ENCODE measurements at places on chromosomes 7 and 10.

DNA sequence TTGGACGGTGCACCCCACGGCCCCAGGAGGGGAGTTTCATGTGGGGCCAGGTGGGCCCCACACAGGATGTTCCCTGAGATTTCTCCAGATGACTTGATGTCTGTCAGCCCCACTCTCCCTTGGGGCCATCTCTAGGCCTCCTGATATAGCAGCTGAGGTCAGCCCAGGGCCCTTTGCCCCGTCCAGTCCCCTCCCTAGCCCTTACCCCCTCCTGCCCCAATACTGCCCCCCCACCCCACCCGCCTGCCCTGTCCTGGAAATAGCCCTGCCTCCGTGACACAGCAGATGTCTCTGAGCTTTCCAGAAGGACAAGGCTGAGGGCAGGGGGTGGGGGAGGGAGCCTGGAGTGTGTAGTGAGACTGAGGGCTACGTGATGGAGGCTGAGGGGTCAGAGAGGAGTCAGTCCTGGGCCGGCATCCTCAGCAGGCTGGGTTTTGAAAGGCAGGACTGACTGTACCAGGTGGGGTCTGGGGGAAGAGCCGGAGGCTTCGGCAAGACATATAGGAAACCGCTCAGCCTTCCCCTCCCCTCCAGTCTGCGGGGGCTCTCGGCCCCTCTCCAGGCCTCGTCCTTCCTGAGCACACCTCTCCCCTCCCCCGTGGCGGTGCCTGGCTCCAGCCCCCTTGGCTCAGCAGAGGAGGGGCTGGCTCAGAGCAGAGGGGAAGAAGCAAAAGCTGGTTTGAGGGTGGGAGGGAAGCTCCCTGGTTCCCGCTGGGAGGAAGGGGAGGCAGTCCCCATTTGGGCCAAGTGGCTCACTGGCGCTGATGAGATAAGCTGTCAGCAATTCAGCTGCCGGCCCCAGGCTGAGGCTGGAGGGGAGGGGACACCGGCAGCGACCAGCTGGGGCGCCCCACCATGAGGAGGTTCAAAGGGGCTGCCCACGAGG, 2.0 kb downstream of the FLNC start:
- peaks cover 49% of the 10 kb centered on the region for H3K27me3 ChIP-seq
- no peaks in the 10 kb centered on the region for H3K36me3 ChIP-seq
- no peak for DNase-seq
- H3K4me1 ChIP-seq, result no peaks in the 10 kb centered on the region
- H3K27ac ChIP-seq, result no peak overlapping the region

- H3K4me3 ChIP-seq, result no peak overlapping the region
- no peaks in the 10 kb centered on the region for H3K36me3 ChIP-seq
- no peaks in the 10 kb centered on the region for H3K27me3 ChIP-seq
- peaks cover 3% of the 10 kb centered on the region for H3K4me1 ChIP-seq
Observed at GRCh38 chr10:124494046-124494807, 32.6 kb downstream of the LHPP start.

- no peak overlapping the region for H3K27ac ChIP-seq
- no peaks in the 10 kb centered on the region for H3K4me1 ChIP-seq
- DNase-seq, result no peak
- H3K36me3 ChIP-seq, result no peaks in the 10 kb centered on the region
- H3K4me3 ChIP-seq, result no peak overlapping the region
Observed at GRCh38 chr7:26489391-26489790, 197.7 kb downstream of the SNX10 start.

DNA sequence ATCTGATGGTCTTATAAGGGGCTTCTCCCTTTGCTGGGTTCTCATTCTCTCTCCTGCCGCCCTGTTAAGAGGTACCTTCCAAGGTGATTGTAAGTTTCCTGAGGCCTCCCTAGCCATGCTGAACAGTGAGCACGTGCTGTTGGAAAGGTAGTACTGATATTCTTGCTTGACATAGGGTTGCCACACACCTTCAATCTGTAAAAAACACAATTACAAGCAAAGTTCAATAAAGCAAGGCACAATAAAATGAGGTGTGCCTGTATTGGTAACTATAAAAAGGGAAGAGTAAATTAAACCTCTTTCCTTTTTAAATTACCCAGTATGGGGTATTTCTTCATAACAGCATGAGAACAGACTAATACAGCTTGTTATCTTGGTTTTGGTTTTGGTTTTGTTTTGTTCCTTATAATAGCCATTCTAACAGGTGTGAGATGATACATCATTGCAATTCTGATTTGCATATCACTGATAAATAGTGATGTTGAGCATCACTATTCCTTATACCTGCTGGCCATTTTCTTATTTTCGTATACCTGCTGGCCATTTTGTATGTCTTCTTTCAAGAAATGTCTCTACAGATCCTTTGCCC, 164.9 kb upstream of the TRIM24 start:
- H3K36me3 ChIP-seq, result no peaks in the 10 kb centered on the region
- DNase-seq, result peak; percentile 71
- no peak overlapping the region for H3K4me3 ChIP-seq
- H3K27ac ChIP-seq, result peak overlapping the region; percentile 21
- H3K27me3 ChIP-seq, result no peaks in the 10 kb centered on the region

DNA sequence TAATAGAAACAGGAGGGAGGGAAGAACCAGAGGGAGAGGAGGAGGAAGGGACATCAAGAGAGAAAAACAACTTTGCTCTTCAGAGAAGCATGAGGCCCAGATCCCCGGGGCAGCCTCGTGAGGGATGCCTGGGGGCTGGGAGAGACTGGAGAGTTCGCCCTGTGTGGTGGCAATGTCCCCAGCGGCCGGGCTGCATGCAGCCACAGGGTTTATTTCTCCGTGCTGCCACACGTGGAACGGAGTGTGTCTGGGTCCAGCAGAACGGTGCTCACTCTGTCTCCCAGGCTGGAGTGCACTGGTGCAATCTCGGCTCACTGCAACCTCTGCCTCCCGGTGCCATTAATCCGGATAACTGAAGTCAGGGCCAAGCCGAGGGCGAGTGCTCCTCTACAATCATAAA, 257.7 kb downstream of the ACTR3B start:
- DNase-seq, result no peak
- H3K27ac ChIP-seq, result no peak overlapping the region
- peaks cover 6% of the 10 kb centered on the region for H3K4me1 ChIP-seq
- no peak overlapping the region for H3K4me3 ChIP-seq
- H3K36me3 ChIP-seq, result no peaks in the 10 kb centered on the region
- no peaks in the 10 kb centered on the region for H3K27me3 ChIP-seq

DNA sequence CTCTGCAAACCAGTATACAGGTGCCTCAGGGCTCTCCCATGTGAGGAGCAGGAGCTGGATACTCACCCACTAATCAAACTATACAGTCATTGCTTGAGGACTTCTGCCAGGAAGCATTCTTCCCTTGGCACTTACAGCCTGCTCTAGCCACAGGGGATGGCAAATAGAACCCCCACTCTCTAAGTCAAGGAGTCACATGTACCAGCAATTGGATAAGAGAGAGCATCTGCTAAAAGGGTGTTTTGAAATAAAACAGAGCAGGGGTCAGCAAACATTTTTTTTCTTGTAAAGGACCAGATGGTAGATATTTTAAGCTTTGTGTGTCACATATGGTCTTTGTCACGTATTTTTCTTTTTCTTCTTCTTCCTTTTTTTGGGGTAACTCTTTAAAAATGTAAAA, 865.2 kb upstream of the GHITM start:
- H3K27ac ChIP-seq, result no peak overlapping the region
- H3K27me3 ChIP-seq, result no peaks in the 10 kb centered on the region
- no peaks in the 10 kb centered on the region for H3K4me1 ChIP-seq
- H3K36me3 ChIP-seq, result no peaks in the 10 kb centered on the region
- DNase-seq, result no peak
- H3K4me3 ChIP-seq, result no peak overlapping the region

DNA sequence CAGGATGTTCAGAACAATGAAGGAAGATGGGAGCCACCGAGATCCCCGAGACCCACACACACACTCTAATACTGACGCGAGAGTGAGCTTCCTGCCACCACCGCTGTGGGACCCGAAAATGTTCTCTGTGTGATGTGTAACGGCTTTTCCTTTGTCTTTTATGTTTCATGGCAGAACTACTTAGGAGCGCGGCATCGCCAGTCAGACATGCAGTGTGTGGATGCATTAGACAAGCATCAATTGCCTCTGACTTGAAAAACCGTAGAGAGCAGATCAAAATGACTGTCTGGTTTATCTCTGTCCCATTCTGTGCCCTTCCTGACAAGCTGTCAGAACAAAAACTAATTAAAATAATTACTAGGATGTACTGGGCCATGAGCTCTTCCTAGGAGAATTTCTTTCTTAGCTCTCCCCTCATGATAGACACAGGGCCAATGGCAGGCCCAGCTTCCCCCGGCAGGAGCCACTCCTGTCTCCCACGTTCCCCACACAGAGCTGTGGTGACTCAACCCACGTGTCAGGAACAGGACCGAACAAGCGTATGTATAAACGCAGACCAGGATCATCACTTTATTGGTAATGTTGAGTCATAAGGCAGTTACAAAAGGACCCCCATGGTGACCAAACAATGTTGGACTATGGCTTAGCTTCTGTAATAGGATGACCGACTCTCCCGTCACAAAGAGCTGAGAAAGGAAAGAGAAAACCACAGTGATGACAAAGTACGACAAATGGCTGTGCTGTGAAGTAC, 705.0 kb downstream of the PARD3 start:
- H3K4me1 ChIP-seq, result no peaks in the 10 kb centered on the region
- no peak for DNase-seq
- no peak overlapping the region for H3K4me3 ChIP-seq

DNA sequence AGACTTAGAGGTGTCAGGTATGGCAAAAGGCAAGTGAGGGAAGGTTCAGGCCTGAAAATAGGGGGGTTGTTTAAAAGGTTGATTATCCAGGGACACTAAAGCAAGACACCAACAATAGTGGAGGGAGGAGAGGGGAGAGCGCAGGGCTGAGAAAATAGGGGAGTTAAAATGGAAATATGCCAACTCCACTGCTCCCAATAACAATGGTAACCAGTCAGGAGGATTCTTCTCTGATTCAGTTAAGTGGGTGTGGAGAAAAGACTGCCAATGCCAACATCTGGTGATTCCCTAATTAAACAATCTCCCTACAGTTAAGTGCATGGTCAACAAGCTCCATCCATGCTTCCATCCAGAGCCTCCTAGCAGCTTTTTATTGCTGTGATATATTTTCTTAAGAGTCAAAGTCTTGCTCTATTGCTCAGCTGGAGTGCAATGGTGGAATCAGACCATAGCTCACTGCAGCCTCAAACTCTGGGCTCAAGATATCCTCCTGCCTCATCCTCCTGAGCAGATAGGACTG, 183.3 kb downstream of the JAZF1 start:
- H3K27me3 ChIP-seq, result no peaks in the 10 kb centered on the region
- H3K36me3 ChIP-seq, result no peaks in the 10 kb centered on the region
- H3K27ac ChIP-seq, result no peak overlapping the region
- DNase-seq, result no peak

GRCh38 chr7:620056-620455, 100.4 kb upstream of the PDGFA start:
- no peak overlapping the region for H3K4me3 ChIP-seq
- H3K4me1 ChIP-seq, result no peaks in the 10 kb centered on the region
- no peaks in the 10 kb centered on the region for H3K27me3 ChIP-seq
- no peak for DNase-seq
- H3K36me3 ChIP-seq, result no peaks in the 10 kb centered on the region

- H3K4me3 ChIP-seq, result no peak overlapping the region
- H3K4me1 ChIP-seq, result peaks cover 20% of the 10 kb centered on the region
- DNase-seq, result peak; percentile 48
- peaks cover 34% of the 10 kb centered on the region for H3K36me3 ChIP-seq
- H3K27ac ChIP-seq, result peak overlapping the region; percentile 41
Observed at GRCh38 chr10:97463363-97464132, 17.6 kb downstream of the ZDHHC16 start.

- H3K27ac ChIP-seq, result no peak overlapping the region
- no peak for DNase-seq
- no peaks in the 10 kb centered on the region for H3K36me3 ChIP-seq
- no peak overlapping the region for H3K4me3 ChIP-seq
- H3K4me1 ChIP-seq, result no peaks in the 10 kb centered on the region
Observed at GRCh38 chr7:44720301-44720700, 28.3 kb upstream of the ZMIZ2 start.

GRCh38 chr10:25778646-25779045, 155.4 kb upstream of the MYO3A start:
- DNase-seq, result no peak
- no peaks in the 10 kb centered on the region for H3K36me3 ChIP-seq
- H3K27me3 ChIP-seq, result no peaks in the 10 kb centered on the region
- H3K27ac ChIP-seq, result no peak overlapping the region
- H3K4me3 ChIP-seq, result no peak overlapping the region

DNA sequence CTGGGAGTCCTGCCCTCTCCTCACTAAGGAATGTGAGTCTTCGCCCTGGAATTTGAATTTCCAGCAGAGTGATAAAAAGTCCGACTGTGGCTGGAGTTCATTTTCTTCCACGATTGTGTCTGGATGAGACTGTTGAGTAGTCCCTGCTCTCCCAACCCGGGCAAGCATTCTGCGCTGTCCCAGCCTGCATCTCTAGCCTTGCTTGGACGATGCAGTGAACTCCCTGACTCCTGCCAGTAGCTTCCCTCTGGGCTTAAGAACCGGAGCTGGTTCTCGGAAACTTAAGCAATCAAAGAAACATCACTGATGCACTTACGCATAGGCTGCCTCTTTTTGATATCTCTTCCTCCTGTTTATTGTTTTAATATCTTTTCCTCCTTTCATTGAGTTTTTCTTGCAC, 116.0 kb upstream of the FZD8 start:
- H3K27me3 ChIP-seq, result no peaks in the 10 kb centered on the region
- H3K27ac ChIP-seq, result no peak overlapping the region
- no peak for DNase-seq
- no peak overlapping the region for H3K4me3 ChIP-seq
- H3K36me3 ChIP-seq, result no peaks in the 10 kb centered on the region

GRCh38 chr7:12647364-12648219, 39.8 kb upstream of the ARL4A start:
- DNase-seq, result no peak
- H3K4me1 ChIP-seq, result no peaks in the 10 kb centered on the region
- H3K27me3 ChIP-seq, result no peaks in the 10 kb centered on the region
- H3K4me3 ChIP-seq, result no peak overlapping the region

DNA sequence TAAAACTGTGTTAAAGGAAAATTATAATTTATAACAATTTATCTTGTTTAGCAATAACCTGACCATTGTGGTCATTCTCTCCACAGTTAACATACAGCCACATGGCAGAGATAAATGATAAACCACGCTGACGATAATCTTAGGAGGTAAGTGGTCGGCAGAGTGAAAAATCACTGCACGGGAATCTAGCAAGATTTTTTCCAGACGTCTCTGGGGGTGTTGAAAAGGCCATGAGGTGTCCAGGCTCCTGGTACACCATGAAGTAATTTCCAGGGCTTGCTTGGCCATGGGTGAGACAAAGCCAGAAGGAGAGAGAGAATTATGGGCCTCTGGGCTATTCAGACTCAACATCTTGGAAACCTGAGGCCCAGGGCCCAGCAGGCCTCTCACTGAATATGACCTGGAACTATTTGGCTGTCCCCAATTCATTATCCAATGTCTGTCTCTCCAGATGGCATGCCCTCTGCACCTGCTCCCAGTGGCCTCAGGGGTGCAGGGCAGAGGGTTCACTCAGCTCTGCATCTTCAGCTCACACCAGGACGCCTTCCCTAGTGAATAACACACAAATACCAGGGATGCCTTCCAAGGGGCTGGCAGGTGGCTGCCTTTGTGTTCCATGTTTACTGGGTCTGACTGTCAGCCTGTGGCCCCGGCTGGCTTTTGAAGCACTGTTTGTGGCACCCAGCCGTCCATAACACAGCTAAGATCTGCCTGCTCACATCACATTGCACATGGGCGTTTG, 590.4 kb upstream of the PFKP start:
- no peaks in the 10 kb centered on the region for H3K27me3 ChIP-seq
- H3K27ac ChIP-seq, result no peak overlapping the region
- H3K36me3 ChIP-seq, result no peaks in the 10 kb centered on the region
- H3K4me1 ChIP-seq, result no peaks in the 10 kb centered on the region
- DNase-seq, result no peak
- no peak overlapping the region for H3K4me3 ChIP-seq

- no peak for DNase-seq
- no peak overlapping the region for H3K27ac ChIP-seq
- no peaks in the 10 kb centered on the region for H3K4me1 ChIP-seq
Observed at GRCh38 chr10:5981529-5981928, 4.2 kb upstream of the IL15RA start.
